ENCODE measurements at places on chromosomes 12 and 14.

DNA sequence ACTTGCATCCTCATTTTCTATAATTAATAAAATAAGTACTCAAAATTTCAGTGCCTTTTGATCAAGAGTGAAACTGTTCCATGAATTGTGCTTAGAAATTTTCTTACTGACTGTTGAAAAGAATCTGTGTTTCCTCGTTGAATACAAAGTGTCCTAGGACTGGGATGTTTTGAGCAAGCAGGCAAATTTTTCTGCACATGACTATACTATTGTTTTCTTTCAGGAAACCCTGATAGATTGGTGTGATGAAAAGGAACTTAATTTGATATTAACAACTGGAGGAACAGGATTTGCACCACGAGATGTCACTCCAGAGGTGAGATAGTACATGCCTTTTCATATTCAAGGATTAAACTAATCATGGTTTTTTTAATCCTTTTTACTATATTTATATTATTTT, 316.3 kb downstream of the GPHN start:
- no peak for DNase-seq

DNA sequence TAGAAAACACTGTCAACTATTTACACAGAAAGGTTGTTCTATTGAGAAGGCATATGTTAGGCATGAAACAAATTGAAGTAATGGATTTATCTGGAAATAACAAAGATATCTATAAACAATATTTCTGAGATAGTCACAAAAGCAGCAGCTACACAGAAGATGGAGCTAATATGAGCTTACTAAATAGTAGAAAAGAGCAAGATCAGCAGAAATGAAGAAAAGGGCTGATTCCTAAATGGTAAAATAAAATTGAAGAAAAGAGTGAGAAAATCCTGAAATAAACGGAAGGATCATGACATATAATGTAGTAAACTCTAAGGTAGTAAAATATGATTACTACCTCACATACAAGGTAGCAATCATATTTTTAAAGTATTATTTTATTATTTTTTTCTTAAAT, 1263.9 kb downstream of the FSCB start:
- DNase-seq = no peak

- no peak for DNase-seq
These were observed 20.0 kb upstream of the CLEC2D start for GRCh38 chr12:9649532-9649940.

DNA sequence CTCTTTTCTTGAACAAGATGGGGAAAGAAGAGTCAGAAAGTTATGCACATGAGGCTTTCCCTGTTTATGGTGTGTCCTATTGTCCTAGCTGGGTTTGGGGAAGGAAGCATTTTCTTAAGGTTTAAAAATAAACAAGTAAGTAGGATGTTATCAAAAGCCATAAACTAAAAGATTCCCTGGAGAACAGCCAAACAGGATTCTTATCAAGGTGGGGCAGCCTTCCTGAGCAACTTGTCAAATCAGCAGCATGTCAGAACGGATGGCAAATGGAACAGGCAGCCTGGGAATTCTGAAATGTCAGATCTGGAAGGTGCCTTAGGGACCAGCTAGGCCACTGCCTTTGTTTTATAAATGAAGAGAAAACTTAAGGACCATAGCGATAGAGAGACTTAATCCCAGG, 152.2 kb upstream of the RGS6 start:
- no peak for DNase-seq

GRCh38 chr14:58947814-58948445, 240.5 kb upstream of the DAAM1 start:
- DNase-seq = no peak

- DNase-seq = no peak
These were observed 21.8 kb upstream of the ATXN7L3B start for GRCh38 chr12:74515849-74516248.

DNA sequence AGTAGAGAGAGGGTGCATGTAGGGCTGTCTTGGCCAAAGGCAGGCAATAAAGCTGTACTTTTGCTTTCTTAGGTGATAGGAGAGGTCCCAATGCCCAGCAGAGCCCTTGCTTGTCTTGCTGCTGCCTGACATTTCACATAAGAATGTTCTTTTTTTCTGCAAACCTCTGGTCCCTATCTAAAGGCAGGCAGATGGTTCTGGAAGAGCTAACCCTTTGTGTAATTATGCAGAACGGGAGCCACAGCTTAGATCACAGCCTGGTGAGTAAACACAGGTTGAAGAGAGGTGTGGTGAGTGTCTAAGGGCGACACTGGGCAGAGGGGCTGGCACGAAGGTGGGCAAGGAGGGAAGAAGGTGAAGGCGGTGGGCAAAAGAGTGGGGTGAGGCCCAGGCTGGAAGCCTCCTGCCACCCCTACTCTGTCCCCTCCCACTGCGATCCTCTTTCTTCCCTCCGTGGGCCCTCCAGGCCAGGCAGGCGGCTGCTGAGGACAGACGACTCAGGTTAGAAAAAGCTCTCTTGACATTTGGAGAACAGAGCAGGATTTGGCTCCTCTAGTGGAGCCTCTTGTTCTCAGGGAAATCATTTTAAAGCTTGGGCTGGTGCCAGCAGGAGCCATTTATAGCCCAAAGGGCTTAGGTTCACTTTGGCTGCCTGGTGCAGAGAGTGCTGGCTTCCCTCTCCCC, 42.8 kb downstream of the PRMT8 start:
- no peak for DNase-seq

GRCh38 chr12:63023926-63024325, 89.0 kb upstream of the PPM1H start:
- DNase-seq = no peak

GRCh38 chr12:132955094-132956010, 754 bp downstream of the ZNF605 start:
- DNase-seq = no peak

DNA sequence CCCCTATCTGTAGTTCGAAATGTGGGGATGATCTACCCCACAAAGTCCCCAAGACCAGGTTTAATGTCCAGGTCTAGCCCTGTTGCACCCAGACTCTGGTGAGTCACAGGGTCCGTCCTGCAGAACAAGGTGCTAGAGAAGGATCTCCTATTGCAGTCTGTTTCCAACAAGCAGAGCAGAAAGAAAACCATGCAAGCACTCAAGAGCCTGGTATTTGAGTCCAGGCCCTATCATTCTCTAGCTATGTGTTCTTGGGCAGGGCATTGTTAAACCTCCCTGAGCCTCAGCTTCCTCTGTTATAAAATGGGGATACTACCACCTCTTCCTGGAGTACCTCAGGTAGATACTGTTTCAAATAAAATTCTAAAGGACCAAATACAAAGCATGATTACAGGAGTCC, 24.4 kb downstream of the MAP3K9 start:
- DNase-seq = no peak

DNA sequence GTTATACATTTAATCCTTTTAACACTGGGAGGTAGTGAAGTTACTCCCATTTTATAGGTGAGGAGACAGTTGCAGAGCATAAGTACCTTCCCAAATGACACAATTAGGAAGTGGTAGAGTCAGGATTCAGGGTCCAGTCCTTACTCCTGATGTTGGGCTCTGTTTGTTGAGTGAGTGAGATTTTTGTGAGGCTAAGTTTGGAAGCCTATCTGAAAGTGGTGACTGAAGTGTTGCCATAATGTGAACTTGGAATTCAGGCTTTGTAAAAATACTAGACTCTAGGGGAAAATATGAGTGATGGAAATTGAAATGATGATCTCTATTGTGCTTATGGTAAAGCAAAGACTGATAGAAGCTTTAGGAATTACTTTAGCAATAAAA, 2.2 kb downstream of the NUDT4 start:
- no peak for DNase-seq

DNA sequence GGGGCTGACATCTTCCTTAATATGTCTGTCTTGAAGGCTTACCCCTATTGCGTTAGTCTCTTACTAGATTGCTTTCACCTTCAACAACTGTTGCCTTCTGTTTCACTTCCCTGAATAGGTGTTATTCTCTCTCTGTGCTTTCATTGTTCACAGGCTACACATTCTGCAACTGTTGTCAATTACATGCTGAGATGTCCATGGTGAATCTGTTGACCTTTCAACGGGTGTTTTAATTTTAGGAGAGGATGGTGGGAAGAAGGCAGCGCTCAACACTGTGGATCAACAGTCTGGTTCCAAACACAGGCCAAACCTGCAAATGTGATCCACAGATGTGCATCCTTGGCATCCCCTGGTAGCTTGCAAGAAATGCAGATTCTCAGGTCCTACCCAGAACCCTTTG, 101.9 kb downstream of the DACT1 start:
- no peak for DNase-seq

GRCh38 chr14:68234101-68234905, 414.7 kb downstream of the RAD51B start:
- DNase-seq = no peak

- DNase-seq = no peak
These were observed 2.3 kb downstream of the ARHGDIB start for GRCh38 chr12:14959126-14959440.

GRCh38 chr12:48119834-48120195, 651 bp downstream of the PFKM start:
- DNase-seq = no peak

DNA sequence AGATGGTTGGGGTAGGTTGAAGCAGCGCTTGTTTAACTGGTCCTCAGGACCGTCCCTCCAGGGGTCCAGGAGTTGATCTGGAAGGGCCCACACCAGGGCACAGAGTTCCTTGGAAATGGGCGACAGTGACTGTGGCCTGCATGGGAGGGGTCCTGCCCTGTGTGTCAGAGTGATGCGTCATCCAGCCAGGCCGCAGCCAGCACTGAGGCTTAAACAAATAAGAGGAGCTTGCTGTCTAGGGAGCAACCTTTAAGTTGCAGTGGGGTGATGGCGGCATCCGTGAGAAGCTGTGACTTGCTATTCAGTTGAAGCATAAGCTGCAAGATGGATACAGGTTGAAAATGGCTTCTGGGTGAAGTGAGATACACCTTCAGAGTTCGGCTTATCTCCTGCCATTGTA, 20.2 kb downstream of the DCAF4 start:
- DNase-seq = no peak

DNA sequence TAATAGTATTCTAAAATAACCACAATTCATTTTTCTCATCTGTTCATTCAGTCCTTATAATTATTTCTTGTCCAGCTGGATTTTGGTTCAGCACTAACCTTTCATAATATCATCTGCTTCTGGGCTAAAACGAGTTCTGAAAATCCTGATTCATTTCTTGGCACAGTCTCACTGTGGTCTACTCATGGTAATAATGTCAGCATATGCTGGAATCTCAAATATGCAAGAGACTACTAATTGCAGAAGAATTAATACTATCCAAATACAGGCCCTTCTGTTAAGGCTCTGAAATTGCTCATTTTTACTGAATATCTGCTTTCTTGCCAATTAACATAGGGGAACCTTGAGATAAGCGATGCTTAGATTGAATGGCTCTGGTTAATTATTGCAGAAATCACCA, 597.1 kb downstream of the RPL10L start:
- no peak for DNase-seq

- DNase-seq = no peak
These were observed 106.4 kb downstream of the PCNX1 start for GRCh38 chr14:71013551-71014192.

GRCh38 chr12:132200800-132201199, 56.5 kb downstream of the NOC4L start:
- DNase-seq = no peak

- no peak for DNase-seq
These were observed 1.1 kb upstream of the ATP23 start for GRCh38 chr12:57940052-57940914.

GRCh38 chr14:104048758-104049507, 36.6 kb upstream of the ASPG start:
- no peak for DNase-seq

DNA sequence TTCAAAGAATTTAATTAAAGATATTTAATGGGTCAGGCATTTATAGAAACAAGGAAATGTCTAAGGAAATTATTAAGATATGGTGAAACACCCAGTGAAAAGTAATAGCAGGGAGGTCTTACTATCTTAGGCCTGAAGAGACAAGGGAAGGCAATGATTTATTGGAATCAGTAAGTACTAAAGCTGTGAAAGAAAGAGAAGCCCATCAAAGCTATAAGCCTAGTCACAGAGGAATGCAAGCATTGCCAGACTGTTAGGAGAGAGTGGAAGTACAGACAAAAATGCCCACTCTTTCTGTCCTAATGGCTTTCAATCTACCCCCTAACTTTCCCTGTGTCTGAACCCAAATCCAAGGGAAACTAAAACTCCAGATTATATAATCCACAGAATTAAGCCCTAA, 69.2 kb upstream of the PIK3C2G start:
- no peak for DNase-seq

GRCh38 chr14:37230551-37231194, 32.9 kb downstream of the MIPOL1 start:
- no peak for DNase-seq

Data from suprapubic skin (tissue), 4 donors.